Activated CD8-positive, alpha-beta memory T cell treated with anti-CD3 and anti-CD28 coated beads, Interleukin-2, amount 50 U/mL, for 4 hours (primary cell): ENCODE measurements at places on chromosomes 7 and 10.

- no peak for DNase-seq
Observed at GRCh38 chr10:93113042-93113441, 39.3 kb downstream of the CYP26A1 start.

- no peak for DNase-seq
Observed at GRCh38 chr10:6272126-6272525, 69.4 kb downstream of the PFKFB3 start.

DNA sequence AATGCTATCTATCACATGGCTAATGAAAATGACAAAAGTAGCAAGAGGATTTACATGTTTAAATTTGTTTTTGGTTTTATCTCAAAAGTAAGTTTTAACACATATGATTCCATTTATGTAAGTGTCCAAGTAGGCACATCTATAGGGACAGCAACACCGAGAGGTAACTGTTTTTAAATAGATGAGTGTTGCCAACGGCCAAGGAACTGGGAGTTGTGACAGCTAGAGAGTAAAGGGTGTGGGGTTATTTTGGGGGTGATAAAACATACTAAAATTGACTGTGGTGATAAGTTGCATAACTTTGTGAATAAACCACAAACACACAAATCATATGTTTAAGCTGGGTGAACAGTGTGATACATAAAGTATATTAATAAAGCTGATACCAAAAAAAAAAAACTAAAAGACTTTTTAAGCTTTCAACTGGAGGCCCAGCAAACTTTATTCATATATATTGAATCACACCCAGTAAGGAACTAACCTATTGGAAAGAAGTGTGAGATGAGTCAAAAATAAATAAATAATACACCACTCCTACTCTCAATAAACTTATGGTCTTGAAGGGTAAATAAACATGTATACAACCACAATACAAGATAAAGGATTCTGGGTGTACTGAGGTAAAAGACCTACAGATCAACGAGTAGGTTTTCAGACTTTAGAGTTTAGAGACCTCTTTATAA is 33.0 kb downstream of the LRRC72 start:
- no peak for DNase-seq

DNA sequence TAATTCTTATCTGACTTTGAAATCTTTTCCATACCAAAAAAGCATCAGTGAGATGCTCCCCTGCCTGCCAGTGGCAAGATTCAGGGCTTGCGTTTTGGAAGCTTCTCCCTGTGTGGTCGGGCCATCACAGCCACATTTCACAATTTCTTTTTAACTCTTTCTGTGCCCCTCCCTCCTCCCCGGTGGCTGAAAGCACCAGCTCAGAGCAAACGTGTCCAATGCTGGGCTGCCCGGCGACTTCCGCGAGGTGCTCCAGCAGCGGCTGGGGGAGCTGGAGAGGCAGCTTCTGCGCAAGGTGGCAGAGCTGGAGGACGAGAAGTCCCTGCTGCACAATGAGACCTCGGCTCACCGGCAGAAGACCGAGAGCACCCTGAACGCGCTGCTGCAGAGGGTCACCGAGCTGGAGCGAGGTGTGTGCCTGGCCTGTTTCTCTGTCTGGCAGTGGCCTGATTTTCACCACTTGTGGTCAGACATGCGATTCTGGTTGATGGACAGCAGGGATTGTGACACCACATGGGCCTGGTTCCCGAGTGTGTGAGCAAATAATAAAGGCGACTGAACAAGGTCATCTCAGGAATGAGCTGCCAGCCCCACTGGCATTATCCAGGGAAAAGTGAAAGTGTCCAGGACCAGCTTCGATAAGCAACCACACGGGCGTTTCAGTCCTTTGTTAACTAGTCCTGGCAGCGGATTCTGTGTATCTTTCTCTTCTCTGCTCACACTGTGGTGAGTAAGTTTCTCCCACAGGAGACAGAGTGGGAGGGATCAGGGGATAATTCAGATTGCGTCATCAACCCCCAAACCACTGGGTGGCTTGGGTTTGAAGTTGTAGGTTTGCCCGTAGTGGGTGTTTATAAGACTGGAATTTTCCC is 2.6 kb downstream of the NPTX2 start:
- DNase-seq: no peak

DNA sequence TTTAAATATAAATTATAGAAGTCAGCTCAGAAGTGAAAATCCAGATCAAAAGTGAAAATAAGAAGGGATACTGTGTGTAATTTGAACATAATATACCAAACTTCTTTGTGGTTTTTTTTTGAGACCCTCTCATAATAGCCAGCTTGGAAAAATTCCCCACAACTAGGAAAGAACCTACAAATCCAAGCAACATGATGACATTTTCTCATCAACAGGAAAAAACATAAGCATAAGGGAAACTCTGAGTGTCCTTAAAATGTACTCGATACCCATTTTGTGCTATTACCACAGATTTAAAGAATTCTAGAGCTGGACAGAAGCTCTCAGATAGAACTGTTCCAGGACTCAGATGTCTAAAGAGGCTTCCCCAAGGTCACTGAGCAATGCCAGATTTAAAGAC is 214.8 kb upstream of the KLF14 start:
- no peak for DNase-seq

DNA sequence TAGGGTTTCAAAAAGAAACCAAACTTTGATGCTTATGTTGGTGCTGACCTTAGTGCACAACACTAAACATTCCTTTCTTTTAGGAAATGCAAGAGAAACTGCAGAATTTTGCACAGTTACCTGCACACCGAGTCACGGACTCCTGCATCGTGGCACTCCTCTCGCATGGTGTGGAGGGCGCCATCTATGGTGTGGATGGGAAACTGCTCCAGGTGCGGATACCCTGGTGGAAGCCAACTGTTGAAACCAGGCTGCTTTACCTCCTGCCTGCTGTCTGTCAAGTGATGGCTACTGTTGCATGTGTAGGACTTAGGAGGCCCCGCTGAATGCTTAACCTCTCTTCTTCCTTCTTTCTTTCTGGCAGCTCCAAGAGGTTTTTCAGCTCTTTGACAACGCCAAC is 11.7 kb downstream of the CASP2 start:
- DNase-seq: peak; percentile 66

- no peak for DNase-seq
Observed at GRCh38 chr10:76403912-76404311, 972.5 kb downstream of the LRMDA start.

DNA sequence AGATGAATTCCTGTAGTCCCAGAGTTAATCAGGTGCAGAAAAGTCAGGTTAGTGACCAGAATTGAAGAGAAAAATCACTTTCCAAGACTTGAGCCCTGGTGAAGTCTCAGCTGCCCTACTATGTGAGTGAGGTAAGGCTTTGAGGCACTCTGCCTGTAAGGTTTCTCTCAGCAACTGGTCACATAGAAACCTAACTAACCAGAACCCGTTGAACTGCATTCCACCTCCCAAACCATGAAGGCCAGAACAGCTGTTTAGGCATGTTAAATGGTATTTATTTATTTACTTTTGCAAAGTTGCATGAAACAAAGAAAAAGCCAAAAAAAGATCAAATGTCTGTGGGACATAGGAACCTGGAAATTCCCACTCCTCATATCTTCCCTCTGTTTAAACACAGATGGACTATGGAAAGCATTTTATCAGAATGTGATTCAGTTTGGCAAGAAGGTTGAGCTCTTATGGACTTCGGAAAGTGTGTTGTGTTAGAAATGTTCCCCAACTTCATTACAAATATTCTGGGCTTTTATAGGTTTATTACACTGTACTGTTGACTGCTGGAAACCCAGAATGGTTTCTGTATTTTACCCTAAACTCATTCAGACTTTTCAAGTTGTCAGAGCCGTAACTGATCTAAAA is 12.8 kb upstream of the GPR85 start:
- no peak for DNase-seq

GRCh38 chr10:14325325-14325955 is 5.3 kb downstream of the FRMD4A start:
- DNase-seq: peak; percentile 27

DNA sequence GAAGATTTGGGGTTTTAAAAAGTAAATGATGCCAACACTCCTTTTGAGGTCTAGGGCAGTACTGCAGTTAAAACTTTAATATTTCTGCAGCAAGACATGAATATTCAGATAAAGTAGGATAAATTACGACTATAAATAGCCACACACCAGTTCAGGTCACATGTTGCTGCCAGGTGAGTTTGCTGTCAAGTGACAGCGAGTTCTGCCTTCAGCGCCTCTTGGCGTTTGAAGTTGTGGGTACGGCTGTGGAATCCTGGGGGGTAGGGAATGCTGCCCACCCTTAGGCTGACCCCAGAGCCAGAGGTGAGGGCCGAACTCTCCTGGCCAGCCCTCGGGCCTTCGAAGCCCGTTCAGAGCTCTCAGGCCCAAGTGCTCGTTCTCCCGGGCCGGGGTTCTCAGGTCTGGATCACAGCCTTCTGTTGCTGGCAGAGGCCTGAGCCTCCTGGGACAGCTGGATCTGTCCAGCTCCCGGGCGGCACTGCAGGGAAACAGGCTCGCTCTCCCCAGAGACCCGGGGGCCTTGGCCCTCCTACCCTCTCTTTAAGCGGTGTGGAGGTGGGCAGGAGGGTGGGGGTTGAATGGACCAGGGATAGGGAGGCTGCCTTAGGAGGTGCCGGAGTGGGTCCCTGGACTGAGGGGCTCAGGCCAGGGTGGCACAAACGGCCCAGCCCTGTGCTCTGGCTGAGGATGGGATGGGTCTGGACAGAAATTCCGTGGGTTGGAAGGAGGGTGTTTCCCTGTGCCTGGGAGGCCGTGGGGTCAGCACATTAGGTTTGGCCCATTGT is 5.4 kb downstream of the BRI3 start:
- DNase-seq: no peak

DNA sequence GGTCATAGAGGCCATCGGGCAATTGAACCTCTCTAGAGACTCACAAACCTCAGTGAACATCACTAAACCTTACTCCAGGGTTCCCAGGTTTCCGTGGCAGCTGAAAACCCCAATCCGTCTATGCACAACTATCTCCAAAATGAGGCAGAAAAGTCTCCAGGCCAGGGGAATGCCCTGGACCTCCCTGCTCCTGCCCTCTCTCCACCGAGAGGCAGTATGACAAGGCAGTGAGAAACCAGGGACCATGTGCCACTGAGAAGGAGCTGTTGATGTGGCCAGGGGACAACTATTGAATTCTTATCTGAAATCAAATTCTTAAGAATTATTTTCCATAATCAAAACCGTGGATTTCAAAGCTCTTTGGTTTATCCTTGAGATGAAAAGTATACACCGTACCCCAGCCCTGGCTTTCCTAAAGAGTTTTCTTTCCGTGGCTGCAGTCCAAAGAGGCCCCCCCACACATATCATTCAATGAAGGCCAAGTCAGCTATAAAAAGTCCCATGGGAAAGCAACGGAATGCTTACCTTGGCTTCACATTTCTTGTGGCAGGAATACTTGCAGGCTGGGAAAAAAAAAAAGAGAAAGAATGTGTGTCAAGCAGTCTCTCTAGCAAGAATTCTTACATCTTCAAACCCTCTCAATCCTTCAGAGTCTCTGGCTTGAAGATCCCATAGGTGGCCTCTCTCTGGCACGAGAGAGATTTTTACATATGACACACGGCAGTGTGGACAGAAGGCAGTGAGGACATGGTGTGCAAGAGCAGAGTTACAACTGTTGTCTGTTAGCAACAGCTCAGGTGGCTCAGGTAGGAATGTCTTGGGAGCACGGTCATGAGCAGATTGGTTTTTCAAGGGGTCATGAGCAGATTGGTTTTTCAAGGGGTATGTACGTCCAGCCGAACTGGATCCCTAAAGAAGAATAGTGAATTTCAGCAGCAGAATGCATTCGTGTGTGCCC is 75.2 kb downstream of the TNS3 start:
- no peak for DNase-seq

- DNase-seq: no peak
Observed at GRCh38 chr10:64036321-64036930, 515.2 kb downstream of the REEP3 start.

DNA sequence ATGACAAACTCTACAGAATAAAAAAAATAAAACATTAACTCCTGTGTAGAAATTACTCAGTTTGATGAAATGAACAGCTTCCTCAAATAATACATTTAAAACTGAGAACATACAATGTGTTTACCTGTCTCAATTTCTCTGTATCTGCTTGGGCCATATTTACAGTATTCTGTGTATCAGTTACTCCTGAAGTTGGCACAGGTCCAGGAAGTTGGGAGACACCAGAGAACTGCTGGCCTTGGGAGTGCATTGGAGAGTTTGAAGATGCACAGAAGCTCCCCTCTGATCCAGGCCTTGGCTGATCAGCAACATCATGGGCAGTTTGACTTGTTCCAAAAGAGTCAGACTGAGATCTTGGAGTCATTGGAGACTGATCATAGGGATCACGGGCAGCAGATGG is 155.1 kb downstream of the GALNT11 start:
- no peak for DNase-seq

GRCh38 chr7:124033095-124033806 is 384 bp upstream of the TMEM229A start:
- no peak for DNase-seq

- no peak for DNase-seq
Observed at GRCh38 chr7:46440186-46440585, 519.1 kb upstream of the IGFBP3 start.

GRCh38 chr7:29637374-29637773 is 73.7 kb downstream of the PRR15 start:
- DNase-seq: no peak

DNA sequence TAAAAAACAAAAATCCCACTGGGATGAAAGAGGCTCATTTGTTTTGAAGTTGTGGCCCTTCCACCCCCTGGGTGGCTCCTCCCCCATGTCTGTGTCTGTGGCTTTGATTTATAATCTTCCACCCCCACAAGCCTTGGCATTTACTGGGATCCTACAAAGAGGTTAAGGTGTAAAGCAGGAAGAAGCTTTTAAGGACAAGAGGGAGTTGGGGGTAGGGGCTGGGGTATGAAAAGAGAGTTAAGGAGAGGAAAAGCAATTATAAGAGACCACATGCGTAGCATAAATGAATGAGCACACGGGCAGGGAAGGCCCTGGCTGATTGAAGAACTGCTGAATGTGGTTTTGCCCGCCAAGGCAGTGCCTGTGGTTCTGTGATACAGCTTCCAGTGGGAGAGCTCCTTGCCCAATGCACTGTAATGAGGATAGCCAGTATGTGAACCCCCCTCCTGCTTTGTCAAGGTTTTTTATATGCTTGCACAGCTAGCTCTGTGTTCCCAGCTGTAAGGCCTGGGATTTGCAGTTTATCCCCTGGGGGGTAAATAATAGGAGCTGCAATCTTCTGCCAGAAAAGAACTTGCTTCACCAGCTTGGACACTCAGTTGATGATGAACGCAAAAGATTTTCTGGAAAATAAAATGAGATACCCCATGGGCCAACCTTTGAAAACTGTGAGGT is 34.7 kb upstream of the KMT2E start:
- no peak for DNase-seq

GRCh38 chr7:44085546-44085945 is 3.2 kb upstream of the POLM start:
- DNase-seq: no peak
